ENCODE measurements at places on chromosomes 11 and 22. TPM values are rescaled to one million over a fixed set of nuclear protein-coding genes. Genes with fewer than 3 reads are reported as not detected.

FAM118B gene
- 40.4 TPM for total RNA-seq

OR8B3 gene
- total RNA-seq: not detected

LARGE2 gene
- 0.20 TPM for total RNA-seq

LDHAL6A gene
- 0.20 TPM for total RNA-seq

GRCh38 chr22:23384431-23384830 is 195.7 kb downstream of the IGLL1 start:
- no peak for DNase-seq
- peaks cover 33% of the 10 kb centered on the region for H3K36me3 ChIP-seq
- no peaks in the 10 kb centered on the region for H3K27me3 ChIP-seq
- no peak overlapping the region for H3K4me3 ChIP-seq

- DNase-seq: no peak
- H3K27me3 ChIP-seq: no peaks in the 10 kb centered on the region
- H3K4me3 ChIP-seq: no peak overlapping the region
- no peaks in the 10 kb centered on the region for H3K36me3 ChIP-seq
- peaks cover 3% of the 10 kb centered on the region for H3K4me1 ChIP-seq
These were observed 155.8 kb downstream of the CADM1 start for GRCh38 chr11:115348416-115348815.

DNA sequence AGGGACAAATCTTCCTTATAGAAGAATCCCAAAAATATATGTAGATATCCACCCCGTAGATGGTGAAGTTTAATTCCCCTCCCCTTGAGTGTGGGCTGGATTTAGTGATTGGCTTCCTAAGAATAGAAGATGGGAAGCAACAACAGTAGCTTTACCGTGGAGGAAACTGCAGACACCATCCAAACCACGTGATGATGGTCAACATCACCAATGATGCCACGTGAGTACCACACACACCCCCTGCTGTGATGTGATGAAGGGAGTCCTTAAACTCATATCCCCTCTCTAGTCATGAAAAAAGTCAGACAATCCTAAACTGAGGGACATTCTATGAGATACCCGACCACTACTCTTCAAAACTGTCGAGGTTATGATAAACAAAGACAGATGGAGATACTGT is 76.4 kb upstream of the SLC22A12 start:
- DNase-seq: no peak
- no peaks in the 10 kb centered on the region for H3K27me3 ChIP-seq
- H3K36me3 ChIP-seq: no peaks in the 10 kb centered on the region
- H3K27ac ChIP-seq: no peak overlapping the region
- H3K4me1 ChIP-seq: peaks cover 13% of the 10 kb centered on the region

GRCh38 chr22:45533703-45534102 is 31.0 kb downstream of the FBLN1 start:
- H3K4me3 ChIP-seq: no peak overlapping the region
- peaks cover 29% of the 10 kb centered on the region for H3K36me3 ChIP-seq
- H3K4me1 ChIP-seq: peaks cover 33% of the 10 kb centered on the region
- no peak for DNase-seq
- no peak overlapping the region for H3K27ac ChIP-seq

GRCh38 chr11:12123273-12123672 is 12.9 kb downstream of the MICAL2 start:
- H3K27ac ChIP-seq: no peak overlapping the region
- peaks cover 11% of the 10 kb centered on the region for H3K4me1 ChIP-seq
- no peaks in the 10 kb centered on the region for H3K36me3 ChIP-seq
- no peak overlapping the region for H3K4me3 ChIP-seq

DNA sequence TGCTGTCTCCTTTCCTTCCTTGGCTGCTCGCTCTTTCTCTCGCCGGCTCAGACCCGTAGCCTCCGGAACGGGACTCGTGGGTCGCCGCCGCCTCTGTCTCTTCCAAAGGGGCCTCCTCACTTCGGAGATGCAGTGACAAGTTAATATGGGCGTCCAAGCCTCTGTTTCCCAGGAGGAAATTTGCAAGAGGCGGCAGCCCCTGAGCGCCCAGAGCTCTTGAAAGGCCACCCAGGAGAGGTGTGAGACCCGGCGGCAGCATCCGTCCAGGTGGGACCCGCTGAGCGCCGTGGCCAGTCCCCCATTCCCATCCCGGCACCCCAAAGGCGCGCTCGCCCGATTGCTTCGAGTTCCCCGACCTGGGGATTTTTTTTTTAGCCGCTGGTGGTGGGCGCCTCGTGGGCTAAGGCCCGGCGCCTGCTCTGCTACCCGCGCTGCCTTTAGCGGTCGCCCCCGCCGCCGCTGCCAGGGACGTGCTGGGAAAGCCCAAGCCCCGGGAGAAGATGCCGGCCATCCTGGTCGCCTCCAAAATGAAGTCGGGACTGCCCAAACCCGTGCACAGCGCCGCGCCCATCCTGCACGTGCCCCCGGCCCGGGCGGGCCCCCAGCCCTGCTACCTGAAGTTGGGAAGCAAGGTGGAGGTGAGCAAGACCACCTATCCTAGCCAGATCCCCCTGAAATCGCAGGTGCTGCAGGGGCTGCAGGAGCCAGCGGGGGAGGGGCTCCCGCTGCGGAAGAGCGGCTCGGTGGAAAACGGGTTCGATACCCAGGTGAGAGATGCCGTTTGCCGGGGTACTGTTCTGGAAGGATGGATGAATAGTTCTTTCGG is 772 bp downstream of the NAV2 start:
- no peak overlapping the region for H3K27ac ChIP-seq
- H3K36me3 ChIP-seq: no peaks in the 10 kb centered on the region
- peaks cover 40% of the 10 kb centered on the region for H3K4me1 ChIP-seq
- peaks cover 21% of the 10 kb centered on the region for H3K27me3 ChIP-seq
- DNase-seq: no peak
